ENCODE measurements at places on chromosomes 16 and 17.
A peak's percentile ranks its signal among the peaks of the same experiment; 100 is the strongest.

DNA sequence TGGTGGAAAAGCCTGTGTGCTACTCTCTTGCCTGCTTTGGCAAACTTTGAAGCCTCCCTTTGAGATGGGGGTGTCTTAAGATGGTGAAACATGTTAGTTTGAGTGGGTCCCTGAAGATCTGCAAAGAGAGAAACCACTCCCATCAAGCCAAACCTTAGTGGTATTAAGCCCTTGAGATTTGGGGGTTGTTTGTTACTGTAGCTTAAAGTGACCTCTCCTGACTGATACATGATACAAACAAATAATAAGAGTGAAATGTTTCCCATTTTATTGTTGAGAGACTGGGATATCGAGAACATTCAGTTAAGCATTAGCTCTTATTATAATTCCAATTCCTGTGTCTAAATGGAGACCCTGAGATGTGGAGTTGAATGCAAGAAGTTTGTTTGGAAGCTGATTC lies 63.1 kb downstream of the NT5M start:
- DNase-seq, result no peak

- DNase-seq, result no peak
These were observed 45.5 kb upstream of the CDH3 start for GRCh38 chr16:68599586-68599985.

DNA sequence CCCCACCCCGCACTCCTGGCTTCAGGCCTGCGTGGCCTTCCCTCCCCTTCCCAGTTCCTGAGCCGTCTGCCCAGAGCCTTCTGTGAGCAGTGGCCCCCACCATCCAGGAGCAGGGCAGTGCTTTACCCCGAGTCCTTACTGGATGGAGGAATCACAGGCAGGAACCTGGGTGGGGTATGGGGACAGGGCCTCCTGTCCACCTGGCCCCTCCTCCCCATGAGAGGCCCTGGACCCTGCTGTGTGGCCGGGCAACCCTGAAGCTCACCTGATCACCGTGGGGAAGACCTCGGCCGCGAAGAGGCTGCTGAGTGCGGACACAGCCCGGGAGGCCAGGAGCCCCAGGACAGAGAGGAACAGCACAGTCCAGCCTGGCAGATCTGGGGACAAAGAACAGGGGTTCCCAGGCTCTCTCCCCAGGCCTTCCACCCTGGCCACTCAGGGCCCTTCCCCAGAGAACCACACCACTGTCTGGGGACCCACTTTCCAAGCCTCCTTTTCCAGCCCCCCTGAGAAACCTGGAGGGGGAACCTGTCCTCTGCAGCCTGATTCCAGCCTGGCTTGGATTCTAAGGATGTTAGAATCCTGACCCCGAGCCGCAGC lies 3.2 kb downstream of the SLC22A31 start:
- no peak for DNase-seq

DNA sequence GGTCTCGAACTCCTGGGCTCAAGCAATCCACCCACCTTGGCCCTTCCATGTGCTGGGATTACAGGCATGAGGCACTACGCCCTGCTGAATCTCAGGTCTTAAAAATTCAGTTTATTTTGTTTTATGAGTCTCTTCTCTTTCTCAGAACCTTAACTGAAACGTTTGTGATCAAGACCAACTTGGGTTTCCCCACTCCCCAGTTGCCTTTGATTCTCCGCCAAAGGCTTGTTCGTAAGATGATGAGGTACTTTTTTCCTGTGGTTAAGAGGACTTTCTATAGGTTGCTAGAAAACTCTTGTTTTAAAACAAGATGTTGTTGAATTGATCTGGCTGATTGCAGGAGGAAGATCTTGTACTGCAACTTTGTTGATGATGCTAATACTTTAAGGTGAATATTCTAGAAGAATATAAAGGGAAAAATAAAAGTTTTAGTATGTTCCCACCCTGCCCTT lies 11.7 kb downstream of the ABCC1 start:
- no peak for DNase-seq

- DNase-seq, result no peak
These were observed 770 bp downstream of the CCNF start for GRCh38 chr16:2429771-2430663.

GRCh38 chr16:51710905-51711563 lies 560.0 kb upstream of the SALL1 start:
- DNase-seq, result no peak

DNA sequence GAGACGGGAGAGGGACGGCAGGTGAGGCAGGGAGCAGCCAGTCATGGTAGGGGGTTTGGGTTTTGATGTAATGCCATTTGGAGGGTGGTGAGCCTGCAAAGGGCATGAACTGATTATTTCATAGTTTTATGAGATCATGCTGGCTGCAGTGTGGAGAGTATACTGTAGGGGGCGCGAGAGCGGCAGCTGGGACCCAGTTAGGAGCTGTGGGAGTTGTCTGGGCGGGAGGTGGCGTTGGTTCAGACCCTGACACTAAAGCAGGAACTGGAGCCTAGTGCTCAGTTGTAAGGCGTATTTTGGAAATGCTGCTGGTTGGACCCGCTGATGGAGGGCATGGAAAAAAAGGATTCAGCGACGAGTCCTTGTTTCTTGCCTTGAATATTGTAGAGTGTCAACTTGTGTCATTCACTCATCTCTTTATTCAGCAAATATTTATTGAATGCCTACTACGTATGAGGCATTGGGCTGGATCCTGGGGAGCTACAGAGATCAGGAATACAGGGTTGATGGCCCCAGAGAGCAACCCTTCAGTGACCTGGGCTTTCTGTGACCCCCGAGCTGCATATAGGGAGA lies 23.7 kb upstream of the KDM8 start:
- DNase-seq, result peak; percentile 80

DNA sequence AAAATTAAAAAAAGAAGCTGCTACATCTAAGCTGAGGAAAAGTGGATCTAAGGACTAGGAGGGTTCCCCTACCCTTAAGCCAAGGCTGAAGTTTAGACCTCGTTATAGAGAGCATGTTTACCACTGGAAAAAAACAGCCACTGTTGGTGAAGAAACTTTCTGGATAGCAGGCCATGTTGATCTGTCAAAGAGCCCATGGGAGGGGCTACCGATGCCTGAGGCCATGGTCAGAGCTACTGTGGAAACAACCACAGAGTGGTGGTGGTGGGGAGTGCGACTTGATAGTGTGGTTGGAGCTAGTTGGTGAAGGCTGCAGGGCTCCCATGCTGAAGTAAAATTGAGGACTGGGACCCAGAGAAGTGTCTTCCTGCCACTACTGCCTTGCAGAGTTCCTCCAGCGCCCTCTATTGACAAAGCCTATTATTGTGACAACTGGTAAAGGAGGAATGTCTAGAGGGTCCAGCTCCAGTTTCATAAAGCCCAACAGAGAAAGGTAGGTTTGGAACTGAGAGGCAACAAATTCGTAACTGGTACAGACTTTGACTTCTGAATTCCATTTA lies 12.7 kb upstream of the FAM20A start:
- DNase-seq, result peak; percentile 48

Measured in AG08396 (cell line).